Thoracic aorta (tissue), 2 donors: ENCODE measurements at places on chromosomes 2 and 18. TPM values are rescaled to one million over a fixed set of nuclear protein-coding genes. Genes with fewer than 3 reads are reported as not detected.

Gene GTF2A1L
- 0.27 TPM for total RNA-seq

Gene HOXD3
- 1.2 TPM for total RNA-seq

Gene SLC40A1
- 118 TPM for total RNA-seq

Gene TEX51
- not detected for total RNA-seq

Gene ALPI
- total RNA-seq: not detected

Gene TFCP2L1
- total RNA-seq: 3.4 TPM

Gene HOXD12
- not detected for total RNA-seq

Gene LRRTM1
- total RNA-seq: not detected

Gene ITGB6
- not detected for total RNA-seq

Gene ATG4B
- total RNA-seq: 86.1 TPM

Gene ANKRD12
- total RNA-seq: 35.6 TPM

Gene PROM2
- total RNA-seq: 3.5 TPM

Gene CLHC1
- total RNA-seq: 0.28 TPM

Gene PRKAG3
- not detected for total RNA-seq

Gene ALPP
- total RNA-seq: not detected

Gene RGPD3
- 0.27 TPM for total RNA-seq

Gene DAPL1
- not detected for total RNA-seq

Gene LTBP1
- total RNA-seq: 786 TPM

Gene IL1B
- 6.2 TPM for total RNA-seq
